Fibroblast of upper back skin (primary cell): ENCODE measurements at places on chromosomes 11 and 22.

DNA sequence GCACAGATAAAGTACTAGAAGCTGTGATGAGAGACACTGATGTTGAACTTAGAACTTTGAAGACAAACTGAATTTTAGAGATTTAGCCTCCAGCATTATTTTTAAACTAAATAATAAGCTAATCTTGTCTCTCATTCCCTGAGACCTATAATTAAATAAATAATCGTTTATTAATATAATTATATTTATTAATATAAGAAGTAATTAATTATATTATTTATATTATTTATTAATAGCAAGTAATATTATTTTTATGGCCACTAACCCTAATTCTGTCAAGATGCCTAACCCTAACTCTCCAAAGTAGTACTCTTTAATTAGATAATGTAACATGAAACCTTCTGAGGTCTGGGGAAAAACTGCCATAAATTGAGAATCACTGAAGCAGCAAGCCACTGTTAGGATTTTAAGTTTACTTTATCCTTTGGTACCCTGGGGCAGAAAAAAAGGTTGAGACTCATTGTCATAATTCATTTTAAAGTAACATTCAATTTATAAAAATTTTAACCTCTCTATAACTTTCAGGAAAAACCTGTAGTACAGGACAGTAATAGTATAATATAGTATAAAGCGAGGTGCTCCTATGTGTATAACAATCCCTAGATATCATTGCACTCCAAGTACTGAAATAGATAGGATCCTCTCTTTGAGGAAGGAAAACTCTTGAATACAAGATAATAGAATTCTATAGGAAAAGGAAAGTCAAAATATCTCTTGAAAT, 85.4 kb downstream of the TTC28 start:
- no peak for DNase-seq

- DNase-seq = no peak
Measured at GRCh38 chr22:23889620-23890019, 4.6 kb upstream of the MIF start.

DNA sequence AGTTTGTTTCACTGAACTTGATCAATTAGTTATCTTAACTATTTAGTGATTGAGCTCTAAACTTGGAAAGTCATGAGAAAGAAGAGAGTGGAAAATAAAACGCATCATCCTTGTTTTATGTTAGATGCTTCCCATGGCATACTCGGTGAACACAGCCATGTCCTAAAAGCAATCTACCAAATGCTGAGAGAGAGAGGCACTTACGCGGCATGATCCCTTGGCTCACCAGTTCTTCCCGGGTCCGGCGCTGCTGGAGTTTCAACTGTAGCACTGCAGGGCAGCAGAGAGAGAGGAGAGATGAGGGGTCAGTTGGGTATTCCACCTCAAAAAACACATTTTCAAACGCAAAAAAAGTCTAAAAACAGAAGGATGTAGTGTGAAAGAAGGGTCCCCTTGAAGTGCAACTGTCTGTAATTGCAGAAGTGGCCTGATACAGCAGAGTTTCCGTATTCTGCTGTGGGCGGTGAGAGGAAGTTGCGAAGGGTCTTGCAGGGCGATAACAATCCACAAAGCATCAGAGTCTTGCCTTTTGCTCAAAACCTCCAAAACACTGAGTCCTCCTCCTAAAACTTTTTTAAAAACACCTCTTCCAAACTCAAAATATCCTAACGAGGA, 92.7 kb downstream of the SGSM3 start:
- no peak for DNase-seq

- no peak for DNase-seq
Measured at GRCh38 chr11:56457076-56457475, 16.1 kb downstream of the OR5M3 start.

- DNase-seq = no peak
Measured at GRCh38 chr11:21262992-21263391, 593.6 kb downstream of the NELL1 start.

DNA sequence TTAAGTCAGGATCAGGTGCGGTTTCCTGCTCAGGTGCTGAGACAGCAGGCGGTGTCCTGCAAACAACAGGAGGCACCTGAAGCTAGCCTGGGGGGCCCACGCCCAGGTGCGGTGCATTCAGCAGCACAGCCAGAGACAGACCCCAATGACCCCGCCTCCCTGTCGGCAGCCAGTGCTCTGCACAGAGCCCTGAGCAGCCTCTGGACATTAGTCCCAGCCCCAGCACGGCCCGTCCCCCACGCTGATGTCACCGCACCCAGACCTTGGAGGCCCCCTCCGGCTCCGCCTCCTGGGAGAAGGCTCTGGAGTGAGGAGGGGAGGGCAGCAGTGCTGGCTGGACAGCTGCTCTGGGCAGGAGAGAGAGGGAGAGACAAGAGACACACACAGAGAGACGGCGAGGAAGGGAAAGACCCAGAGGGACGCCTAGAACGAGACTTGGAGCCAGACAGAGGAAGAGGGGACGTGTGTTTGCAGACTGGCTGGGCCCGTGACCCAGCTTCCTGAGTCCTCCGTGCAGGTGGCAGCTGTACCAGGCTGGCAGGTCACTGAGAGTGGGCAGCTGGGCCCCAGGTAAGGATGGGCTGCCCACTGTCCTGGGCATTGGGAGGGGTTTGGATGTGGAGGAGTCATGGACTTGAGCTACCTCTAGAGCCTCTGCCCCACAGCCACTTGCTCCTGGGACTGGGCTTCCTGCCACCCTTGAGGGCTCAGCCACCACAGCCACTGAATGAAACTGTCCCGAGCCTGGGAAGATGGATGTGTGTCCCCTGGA, at the start of gene MYO7A:
MYO7A (plus strand) TSS at position 327 of the 772 bp plus-strand sequence. CDS start 2,389 bp downstream, outside the sequence.
- peak; percentile 28 for DNase-seq

GRCh38 chr11:103091064-103091800, 728 bp downstream of the DCUN1D5 start:
- DNase-seq = peak; percentile 36

GRCh38 chr11:73141031-73141308, 1.1 kb downstream of the FCHSD2 start:
- DNase-seq = no peak

DNA sequence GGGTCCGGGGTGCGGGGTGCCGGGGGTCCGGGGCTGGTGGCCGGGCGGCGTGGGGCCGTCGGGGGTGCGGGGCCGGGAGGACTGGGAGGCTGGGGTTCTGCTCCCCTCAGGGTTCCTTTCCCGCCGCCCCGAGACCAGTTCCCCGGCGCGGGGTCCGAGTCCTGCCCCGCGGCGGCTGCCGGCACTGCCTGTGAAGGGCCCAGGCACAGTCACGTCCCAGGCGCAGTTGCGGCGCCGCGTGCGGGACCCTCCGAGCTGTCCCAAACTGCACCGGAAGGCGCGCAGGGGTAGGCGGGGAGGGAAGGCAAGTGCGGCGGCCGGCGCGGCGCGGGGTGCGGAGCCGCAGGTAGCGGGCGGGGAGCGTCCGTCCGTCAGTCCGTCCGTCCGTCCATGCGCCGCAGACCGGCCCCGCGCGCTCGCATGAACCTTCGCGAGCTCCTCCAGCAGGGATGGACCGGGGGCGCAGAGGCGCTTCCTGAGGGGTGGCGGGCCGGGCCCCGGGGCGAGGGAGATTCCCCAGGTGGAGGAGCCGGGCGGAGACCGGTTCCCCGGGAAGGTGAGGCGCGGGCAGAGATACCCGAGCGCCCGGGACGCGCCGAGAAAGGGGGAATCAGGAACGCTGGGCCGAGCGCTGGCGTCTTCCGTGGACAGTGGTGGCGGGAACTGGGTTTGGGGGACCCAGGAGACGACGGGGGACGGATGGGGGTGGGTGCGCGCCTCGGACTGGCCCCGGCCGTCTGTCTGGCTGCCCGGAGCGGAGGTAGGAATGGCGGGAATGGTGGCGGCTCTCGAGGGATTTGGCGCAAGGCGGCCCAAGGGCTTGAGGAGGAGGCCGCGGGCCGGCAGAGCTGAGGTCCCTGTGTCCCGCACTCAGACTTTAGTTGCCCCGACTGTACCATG, 3.1 kb upstream of the ADORA2A start:
- DNase-seq = no peak

DNA sequence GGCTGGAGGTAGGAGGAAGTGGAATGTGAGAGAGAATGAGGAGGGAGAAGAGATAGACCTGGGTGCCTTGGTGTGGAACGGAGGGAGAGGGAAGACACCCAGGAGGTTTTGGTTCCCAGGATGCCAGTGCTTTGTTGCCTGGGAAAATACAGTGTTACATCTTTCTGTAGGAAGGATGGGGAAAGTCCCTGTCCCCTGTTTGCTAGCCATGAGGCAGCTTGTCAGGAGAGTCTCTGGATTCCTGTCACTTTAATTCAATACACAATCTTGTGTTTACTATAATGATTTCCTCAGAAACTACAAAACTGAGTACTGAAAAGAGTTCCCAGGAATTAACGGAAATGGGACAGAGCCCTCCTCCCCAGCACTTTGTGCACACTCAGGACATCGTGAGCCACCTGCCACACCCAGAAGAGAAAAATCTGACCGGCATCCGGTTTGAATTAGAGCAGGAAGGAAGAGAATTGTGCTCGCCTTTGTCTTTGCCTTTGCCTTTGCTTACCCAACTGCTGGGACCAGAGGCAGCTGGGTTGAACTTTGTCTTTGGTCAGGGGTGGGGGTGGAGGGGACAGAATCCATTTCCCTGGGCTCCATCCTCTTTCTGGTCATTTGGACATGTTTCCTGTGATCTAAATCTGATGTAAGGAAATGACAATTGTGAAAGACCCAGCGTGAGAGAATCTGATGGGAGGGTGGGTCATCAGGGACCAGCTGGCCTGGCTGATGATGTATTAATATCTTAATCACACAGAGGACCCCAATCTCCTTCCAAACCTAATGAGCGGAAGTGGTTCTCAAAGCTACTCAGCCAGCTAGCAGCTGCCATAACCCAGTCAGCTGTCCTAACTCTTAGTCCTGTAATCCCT, 1.3 kb upstream of the LIMK2 start:
- DNase-seq = no peak

- DNase-seq = no peak
Measured at GRCh38 chr22:31278626-31279326, 13.5 kb downstream of the PIK3IP1 start.

GRCh38 chr11:119734788-119735187, 5.8 kb upstream of the NECTIN1 start:
- no peak for DNase-seq

DNA sequence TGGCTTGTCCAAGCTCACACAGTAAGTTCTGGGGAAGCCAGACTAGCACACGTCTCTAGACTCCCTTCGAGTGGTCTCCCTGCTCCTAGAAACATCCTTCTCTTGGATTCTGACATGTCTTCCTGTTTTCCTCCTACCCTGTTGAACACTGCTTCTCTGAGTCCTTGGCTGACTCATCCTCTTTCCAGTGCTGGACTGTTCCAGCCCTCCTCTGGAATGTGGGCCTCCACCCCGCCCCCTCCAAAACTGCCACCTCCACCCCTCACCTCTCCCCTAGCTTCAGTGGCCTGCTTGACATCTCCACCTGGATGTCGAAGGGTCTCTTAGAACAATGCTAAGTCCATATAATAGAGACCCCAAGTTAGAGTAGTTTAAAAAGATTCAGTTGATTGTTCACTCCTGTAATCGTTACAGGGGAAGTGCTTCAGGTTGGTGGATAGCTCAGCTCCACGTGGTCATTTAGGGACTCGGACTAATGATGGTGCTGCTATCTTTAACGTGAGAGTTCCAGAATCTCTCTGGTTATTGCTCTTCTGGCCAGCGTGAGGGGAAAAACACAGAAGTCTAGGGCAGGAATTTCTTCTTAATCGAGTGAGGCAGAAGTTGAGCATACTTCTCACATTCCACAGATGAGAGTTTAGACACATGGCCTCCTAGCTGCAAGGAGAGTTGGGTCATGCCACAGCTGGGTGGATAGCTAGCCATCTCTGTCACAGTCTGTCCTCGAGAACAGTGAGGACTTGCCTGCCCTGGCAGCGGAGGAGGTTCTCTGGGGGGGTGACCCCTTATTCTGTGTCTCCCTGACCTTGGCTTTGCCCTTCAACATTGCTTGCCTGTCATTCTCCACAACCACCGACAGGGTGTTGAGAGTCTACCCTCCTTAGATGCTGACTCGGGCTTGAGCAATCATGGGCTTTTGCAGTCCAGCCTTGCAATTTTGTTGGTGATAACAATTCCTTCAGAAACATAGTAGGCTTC, 4.7 kb upstream of the C11orf96 start:
- peak; percentile 73 for DNase-seq
